ENCODE measurements at places on chromosomes 12 and 14.

DNA sequence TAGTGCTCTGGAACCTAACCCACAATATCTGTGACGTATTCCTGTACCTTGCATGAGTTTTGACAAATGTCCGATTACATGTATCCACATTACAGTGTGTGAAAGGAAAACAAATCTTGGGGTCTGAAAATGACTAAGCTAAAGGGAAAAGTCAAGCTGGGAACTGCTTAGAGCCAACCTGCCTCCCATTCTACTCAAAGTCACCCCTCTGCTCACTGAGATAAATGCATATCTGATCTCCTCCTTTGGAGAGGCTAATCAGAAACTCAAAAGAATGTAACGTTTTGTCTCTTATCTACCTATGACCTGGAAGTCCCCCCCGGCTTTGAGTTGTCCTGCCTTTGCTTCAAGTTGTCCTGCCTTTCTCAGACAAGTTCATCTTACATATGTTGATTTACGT, 34.0 kb upstream of the KIF21A start:
- DNase-seq = no peak

GRCh38 chr12:70831543-70831942, 89.0 kb downstream of the PTPRR start:
- DNase-seq = no peak

DNA sequence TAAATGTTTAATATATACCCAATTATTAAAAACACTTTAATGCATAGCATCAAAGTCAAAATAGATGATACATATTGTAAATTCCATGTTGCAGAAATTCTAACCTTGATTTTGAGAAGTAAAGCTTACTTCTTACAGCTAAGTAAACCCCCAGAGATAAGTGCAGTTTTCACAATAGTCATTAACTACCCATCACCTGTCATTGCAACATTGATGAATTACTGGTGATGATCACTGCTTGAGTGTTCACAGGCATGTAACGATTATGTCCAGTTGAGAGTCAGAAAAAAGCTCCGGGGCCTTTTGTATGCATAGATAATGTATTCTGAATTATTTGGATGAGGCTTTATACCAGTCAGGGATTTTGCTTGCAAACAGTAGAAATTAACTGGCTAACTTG, 67.7 kb downstream of the ZNF664 start:
- DNase-seq = no peak

GRCh38 chr14:41298328-41298690, 308.4 kb upstream of the LRFN5 start:
- no peak for DNase-seq

GRCh38 chr14:102824832-102825231, 47.6 kb downstream of the TRAF3 start:
- DNase-seq = peak; percentile 61

DNA sequence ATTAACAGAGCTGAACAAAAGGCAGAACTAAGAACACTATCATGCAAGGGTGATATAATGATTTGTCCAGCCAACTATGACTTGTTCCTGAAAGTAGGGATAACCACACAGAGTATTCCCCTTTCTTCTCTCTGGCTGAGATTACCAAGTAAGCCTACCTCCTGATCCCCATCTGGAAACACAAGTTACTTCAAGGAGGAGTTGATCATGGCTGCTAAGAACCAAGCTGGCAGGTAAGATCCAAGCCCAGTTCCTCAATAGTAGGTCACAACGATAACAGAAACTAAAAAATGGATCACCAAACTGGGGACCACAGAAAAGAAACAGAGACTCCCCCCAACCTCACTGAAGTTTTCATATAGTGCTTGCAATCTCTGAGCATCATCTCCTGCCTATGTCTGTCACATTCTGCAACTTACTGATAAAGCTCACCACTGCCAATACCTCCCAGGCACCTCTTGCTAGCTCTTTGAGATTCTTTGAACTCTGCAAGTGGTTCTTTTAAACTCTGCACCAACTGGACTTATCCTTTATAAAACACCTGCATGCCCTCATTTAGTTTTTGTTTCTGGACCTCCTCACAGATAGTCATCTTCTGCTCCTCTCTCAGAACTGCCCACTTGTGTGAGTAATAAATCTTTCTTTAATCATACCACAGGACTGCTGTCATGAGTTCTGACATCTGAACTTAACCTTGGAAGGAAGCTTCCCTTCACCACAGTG, 76.6 kb downstream of the LRP6 start:
- no peak for DNase-seq

GRCh38 chr12:106696071-106696470, 78.4 kb upstream of the RIC8B start:
- DNase-seq = no peak

DNA sequence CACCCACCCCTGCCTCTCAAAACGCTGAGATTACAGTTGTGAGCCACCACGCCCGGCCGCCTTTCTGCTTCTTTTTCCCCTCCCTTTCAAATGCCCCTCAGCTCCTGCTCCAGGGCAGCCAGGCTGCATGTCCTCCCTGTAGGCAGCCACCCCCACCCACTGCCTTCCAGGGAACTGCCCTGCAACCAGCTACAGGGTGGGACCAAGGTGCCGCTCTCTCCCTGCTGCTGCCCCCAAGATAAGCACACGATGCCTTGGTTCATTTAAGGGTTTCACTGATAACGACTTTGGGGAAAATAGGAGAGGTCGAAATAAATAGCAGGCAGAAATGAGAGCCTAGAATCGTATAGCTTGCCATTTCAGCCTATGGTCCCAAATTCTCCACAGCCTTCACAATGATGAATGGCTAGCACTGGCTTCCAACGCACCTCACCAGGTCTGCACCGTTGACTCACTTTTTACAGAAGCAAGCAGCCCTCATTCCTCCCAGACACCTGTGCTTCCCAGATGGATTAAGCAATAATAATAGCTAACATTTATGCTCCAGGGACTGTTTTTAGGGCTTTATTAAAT, 40.7 kb downstream of the ATG14 start:
- DNase-seq = no peak

DNA sequence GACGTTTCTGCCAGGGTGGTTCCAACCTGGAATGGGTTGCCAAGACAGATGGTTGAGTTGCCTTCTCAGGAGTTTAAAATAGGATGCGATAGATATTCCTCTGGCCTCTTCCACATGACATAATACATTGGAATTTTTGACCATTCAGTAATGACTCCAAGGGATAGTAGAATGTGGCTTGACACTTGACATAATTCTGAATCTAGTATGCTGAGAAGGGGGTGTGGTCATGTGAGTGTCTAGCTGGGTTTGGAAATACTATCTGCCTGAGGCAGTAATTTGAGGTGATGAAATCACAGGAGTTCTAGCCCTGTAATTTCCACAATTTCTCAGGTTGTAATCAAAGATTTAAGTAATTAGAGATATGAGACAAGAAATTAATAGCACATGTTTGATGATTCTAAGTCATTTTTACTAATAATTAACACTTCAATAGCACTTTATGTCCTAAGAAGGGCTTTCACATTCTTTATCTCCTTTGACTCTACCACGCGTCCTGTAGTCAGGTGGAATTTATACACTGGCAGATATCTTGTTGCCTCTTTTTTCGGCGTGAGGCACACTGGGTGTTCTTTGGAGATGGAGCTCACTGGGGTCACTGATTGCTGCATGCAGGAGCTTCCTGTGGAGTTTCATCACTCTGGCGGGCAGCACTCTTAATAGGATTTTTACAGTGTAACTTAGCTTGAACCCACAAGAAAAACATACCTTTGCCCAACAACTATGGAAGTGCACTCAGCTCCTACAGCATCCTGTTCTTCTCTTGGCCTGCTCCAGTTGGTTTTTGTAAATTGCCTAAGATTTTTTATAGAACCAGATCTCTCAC, 3.2 kb upstream of the AMIGO2 start:
- DNase-seq = peak; percentile 92

DNA sequence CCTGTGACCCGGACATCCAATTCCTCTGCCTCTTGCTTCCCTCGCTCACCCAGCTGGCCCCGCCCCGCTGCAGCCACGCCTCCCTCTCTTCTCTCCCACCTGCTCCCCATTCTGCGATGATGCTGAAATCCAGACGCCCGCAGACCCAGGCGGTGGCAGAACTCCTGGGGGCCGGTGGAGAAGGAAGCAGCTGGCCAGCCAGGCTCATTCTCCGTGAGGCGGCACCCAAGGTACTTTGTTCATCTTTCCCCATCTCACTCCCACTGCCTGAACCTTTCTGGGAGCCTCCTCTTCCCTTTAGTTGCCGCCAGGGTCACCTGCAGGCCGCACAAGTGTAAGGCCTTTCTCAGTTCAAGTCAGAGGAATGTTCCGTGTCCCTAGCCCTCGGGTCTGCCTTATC, 35.7 kb downstream of the FOXN4 start:
- DNase-seq = no peak

DNA sequence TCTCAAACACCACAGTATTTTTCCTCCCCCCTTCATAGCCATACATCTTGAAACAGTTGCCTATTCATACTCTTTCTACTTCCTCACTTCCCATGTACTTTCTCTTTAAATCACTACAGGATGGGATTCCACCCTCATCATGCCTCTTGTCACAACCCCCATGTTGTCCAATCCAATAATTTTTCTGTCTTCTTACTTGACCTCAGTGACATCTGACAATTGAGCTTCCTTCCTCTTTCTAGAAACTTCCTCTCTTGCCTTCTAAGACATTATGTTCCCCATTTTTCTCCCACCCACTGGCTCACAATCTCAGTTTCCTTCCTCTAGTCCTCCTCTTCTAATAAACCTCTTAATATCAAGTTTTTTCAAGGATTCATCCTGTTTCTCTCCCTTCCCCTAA, 5.3 kb downstream of the C2CD5 start:
- no peak for DNase-seq

- DNase-seq = no peak
These were observed 310.6 kb downstream of the VRK1 start for GRCh38 chr14:97107760-97108159.
